NCI-H1930 (cell line): ENCODE measurements at places on chromosomes 5 and 9.

DNA sequence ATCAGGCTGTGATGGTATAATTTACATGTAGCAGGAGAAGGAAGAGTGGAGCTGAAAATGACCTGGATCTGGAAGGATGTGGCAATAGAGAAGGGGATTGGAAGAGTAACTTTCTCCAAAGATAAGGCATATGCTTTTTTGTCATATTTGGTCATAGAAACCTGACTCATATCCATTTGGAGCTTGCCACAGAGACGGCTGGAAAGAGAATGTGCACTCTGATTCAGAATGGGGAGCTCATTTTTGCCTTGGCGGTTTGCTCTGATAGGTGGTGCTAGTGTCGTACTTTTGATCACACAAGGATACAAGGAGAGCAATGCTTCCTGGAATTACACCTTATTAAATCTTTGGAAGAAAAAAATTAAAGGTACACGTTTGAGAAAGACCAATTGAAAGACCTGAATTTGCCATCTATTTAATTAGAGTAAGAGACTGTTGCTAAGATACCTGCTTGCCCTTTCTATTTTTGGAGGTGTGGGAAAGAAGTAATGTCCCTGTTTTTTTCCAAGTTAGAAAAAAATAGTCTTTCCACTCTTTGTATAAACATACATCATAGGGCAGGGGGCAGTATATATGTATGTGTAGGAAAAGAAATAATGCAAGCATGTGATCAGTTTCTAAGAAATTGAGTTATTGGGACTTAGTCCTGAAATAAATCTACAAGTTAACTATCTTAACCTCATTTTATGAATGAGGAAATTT is 5.4 kb downstream of the LSM11 start:
- DNase-seq: no peak

GRCh38 chr9:135566552-135566951 is 5.0 kb downstream of the PAEP start:
- no peak for DNase-seq

DNA sequence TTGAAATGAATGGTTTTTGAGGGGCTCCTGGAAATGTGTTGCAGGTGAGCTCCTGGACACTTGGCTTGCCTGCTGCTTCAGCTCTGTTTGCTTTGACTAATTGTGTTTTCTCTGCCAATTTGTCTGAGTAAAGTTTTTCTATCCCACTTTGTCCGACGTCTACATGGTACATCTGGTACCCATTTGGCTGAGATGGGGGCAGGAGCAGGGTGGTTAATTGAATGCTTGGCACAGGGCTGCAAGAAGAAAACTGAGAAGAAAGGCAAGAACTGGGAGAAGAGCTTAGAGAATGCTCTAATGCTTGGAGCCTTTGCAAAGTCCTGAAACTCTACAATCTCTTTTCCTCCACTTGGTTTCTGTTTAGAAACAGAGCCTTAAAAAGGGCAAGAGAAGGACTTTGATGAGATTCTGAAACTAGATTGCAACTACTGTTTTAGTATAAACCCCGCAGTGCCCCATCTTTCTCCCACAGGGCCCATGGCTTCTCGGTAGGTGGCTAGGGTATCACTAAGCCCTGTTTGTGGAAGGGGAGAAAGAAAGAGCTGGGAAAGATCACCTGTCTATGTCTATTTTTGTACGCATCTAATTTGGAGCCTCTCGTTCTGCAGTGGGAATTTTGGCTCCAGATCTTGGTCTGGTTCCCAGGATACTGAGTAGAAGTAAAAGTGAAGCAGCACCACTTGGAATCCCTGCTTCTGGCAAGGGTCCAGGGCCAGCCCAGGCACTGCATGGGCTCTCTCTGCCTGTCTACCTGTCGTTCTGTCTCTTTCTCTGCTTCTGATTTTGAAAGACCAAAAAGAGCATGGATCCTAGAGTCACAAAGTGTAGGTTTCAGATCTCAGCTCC is 214.4 kb downstream of the SEMA6A start:
- no peak for DNase-seq

DNA sequence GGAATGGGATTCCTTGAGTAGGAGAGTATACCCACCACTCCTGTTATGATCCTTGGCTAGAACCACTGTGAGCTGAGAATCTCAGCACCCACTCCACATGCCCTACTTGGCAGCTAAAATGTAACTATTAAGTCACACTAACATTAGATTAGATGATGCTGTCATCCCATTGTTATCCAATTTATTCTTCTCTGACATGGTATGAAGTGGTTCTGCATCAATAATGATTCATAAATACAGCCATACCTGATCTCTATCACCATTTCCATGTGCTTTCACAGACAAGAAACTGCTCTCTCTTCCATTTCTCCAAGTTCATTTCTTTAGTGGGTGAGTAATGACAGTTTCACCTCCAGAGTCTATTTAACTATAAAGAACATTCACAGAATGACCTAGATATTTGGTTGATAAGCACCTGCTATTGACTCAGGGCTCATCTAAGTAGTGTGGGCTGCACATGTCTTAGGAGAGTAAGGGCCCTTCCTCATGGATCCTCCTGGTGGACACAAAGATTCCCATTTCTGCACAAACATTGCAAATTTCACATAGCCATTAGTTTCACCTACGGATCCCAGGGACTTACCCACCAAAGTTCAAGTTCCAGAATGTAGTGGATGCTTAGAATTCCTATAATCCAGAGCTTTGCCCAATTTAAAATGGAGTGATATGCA is 187.9 kb downstream of the EBF1 start:
- DNase-seq: no peak

DNA sequence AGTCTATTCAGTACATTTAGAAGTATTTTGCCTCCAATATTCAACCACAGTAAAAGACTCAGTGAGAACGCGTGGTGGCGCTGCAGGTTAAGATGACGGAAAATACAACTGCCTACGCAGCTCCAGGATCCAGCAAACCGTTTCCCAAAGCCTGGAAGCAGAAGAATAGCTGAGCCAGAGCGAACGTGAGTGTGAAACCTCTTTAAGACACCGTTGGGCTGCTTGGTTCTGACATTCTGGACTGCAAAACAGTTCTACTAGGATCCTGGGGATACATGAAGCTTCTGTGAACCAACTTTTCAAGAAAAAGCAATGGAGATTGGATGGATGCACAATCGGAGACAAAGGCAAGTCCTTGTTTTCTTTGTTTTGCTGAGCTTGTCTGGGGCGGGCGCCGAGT is at the start of gene PCDHB16:
TSS of gene PCDHB16 (plus strand) at position 140 of the 400 bp plus-strand sequence. CDS start at position 313, 173 bp downstream.
- no peak for DNase-seq

GRCh38 chr5:159240301-159240870 is 22.7 kb upstream of the UBLCP1 start:
- no peak for DNase-seq

DNA sequence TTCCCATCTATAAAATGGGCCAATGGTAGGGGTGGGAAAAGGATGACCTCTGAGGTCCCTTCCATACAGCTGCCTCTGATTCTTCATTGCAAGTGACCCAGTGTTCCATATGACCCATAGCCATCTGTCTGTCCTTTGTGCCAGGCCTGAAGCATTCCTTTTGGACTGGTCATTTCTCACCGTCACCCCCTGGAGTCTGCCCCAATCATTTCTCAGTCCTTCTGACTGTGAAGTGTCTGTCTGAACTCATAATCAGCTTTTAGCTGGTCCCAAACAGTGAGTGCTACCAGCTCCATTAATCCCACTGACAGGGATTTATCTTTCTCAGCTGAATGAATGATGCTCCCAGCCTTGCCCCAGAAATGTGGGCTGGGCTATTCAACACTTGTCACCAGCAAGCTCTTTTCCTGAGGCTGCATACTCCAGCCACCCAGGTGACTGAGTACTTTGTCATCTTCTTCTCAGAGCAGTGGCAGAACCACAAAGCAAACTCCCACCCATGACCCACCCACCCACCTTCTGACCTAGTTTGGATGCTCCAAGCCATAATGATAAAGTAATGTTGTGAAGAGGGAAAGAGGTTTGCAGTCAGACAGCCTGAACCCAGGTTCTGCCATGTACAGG is 37.4 kb downstream of the KCNIP1 start:
- no peak for DNase-seq

- DNase-seq: no peak
These were observed 126.9 kb upstream of the ATP10B start for GRCh38 chr5:160978944-160979343.

DNA sequence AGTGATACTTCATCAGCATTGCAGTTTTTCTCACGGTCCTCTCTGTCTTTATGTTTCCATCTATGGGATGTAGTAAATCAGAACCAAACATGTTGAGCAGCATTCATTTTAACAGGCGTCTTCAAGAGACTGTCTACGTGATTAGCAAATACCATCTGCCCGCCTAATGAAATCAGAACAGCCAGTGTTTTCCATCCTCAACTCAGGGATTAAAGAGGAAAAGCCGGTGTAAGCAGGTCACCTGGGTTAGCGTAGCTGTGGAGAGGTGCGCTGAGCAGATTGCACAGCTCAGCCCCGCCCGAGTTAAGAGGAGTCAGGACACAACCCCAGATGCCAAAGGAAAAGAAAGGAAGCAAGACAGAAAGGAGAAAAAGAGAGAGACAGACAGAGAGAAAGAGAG is 54.3 kb upstream of the ANKRD33B start:
- DNase-seq: no peak

GRCh38 chr9:88433583-88434255 is 45.5 kb downstream of the SPIN1 start:
- DNase-seq: no peak

- DNase-seq: no peak
These were observed 16.4 kb downstream of the RAD23B start for GRCh38 chr9:107299437-107299836.

- no peak for DNase-seq
These were observed 12.1 kb downstream of the MTRR start for GRCh38 chr5:7881091-7881490.

DNA sequence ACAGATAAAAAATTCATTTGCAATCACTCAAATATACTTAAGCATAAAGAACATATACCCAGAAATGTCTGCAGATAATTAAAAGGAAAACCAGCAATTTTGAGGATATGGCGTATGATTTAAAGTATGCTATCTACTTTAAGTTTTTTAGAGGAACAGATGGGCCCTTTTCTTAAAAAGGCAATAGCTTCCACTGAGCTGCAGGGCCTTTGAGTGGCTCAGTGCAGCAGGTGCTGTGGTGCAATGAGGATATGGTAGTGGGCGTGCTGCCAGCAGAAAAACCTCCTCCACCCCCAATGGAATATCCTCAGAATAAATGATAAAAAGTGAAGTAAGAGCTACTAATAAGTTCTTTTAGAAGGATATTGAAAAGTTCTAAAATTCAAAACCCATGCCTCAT is 814.5 kb downstream of the MTRR start:
- DNase-seq: peak; percentile 38

GRCh38 chr5:181283347-181283746 is 22.4 kb upstream of the TRIM52 start:
- DNase-seq: no peak

DNA sequence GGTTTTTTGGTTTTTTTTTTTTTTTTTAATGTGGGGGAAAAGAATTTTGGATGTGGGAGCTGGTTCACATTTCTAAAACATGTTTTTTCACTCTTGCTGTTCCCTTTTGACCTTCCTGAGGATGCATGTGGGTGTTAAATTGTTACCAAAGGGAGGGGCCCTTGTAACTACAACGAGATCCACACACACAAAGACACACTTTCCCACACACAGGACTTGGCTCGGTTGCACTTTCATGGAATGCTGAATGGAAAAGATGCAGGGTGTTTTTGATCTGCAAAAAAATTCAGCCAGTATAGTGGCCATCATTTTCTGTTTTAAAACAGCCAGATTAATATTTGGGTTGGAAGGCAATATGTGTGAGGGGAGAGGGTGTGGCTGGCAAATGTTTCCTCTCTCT is 576.9 kb downstream of the EBF1 start:
- DNase-seq: no peak

DNA sequence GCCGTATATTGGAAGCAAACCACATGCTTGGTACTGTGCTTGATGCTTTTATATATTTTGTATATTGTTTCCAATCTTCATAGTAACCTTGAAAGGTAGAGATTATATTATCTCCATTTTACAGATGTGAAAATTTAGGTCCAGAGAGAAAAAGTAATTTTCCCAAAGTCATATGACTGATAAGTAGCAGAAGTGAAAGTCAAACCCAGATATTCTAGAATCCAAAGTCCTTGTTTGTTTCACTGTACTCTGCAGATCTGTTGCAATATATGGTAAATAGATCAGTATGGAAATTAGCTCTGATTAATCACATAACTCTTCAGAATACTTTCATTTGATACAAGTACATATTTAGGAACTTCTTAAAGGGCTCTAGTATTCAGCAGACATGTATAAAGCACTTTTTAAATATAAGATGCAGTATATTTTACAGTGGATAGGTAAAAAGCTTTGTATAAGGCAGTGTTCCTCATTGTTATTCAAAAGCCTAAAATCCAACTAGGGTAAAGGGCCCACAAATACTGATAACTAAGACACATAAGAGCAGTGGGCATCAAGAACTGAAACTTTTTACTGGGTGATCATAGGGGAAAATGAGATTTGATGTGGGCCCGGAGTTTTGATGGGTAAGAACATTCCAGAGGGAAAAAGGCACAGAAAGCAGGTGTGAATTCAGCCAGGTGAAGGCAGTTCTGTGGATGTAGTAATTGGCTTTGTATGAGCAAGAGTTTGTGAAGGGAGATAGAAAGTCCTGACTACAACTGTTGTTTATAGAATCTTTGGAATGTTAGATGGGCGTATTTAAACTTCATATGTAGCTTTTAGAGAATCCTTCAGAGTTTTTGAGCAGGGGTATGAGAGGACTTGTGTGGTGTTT is 25.0 kb downstream of the NDFIP1 start:
- no peak for DNase-seq

- DNase-seq: no peak
These were observed 267.8 kb upstream of the CLINT1 start for GRCh38 chr5:158126442-158127405.

DNA sequence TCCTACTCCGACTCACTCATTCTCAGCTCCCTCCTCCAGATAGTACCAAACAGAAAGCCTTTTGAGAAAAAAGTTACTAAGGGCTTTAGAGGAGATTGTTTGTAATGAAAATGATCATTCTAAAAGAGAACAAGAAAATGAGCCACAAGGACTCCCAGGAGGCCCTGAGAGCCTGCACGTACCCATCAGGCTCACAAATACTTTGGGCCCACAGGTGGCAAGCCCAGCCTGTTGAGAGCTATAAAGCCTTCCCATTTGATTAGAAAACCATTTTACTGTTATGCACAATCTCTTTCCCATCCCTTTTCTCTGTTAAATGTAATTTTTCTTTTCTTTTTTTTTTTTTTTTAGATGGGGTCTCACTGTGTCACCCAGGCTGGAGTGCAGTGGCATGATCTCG is 136.1 kb downstream of the LHFPL2 start:
- no peak for DNase-seq
